Activated CD8-positive, alpha-beta T cell treated with anti-CD3 and anti-CD28 coated beads for 36 hours (primary cell): ENCODE measurements at places on chromosomes 11 and 22. TPM values are rescaled to one million over a fixed set of nuclear protein-coding genes. Genes with fewer than 3 reads are reported as not detected.

DNA sequence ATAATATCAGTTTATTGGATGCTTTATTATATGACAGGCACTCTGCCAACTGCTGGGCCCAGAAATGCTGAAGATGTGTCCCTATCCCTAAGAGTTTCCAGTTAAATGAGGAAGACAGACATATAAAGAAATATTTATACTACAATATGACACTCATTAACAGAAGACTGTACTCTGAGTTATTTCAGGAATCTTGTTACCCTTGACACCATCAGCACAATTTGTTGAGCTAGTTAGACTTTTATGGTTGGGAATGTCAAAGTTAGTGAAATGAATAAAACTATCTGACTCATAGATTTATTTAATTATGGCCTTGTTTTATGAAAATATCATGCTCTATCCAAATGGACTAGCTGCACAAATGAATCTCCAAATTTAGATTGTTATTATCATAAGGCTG is 25.6 kb upstream of the MSANTD4 start:
- peaks cover 6% of the 10 kb centered on the region for H3K27me3 ChIP-seq
- no peaks in the 10 kb centered on the region for H3K36me3 ChIP-seq
- no peak overlapping the region for H3K4me3 ChIP-seq
- no peak for DNase-seq
- H3K27ac ChIP-seq, result no peak overlapping the region
- no peaks in the 10 kb centered on the region for H3K4me1 ChIP-seq

DNA sequence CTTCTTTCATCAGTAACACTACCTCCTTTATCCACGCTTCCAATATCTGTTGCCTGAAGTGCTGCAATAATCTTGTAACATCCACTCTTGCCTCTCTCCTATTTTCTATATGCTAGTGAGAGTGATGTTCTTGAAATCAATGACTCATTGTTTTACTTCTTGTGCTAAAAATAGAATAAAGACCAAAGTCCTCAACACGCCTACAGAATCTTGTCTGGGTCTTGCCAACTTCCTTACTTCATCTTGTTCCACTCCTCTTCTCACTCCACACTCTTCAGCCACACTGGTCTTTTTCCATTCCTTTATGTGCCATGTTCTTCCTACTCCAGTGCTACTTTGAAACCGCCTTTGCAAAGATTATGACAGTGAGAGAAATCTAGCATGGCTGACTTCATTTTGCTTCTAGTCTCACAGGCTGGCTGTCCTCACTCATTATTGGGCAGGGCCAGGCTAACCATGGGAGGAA is 136.4 kb downstream of the CCDC81 start:
- no peaks in the 10 kb centered on the region for H3K4me1 ChIP-seq
- H3K36me3 ChIP-seq, result no peaks in the 10 kb centered on the region
- H3K27ac ChIP-seq, result no peak overlapping the region
- H3K4me3 ChIP-seq, result no peak overlapping the region
- no peaks in the 10 kb centered on the region for H3K27me3 ChIP-seq
- no peak for DNase-seq

DNA sequence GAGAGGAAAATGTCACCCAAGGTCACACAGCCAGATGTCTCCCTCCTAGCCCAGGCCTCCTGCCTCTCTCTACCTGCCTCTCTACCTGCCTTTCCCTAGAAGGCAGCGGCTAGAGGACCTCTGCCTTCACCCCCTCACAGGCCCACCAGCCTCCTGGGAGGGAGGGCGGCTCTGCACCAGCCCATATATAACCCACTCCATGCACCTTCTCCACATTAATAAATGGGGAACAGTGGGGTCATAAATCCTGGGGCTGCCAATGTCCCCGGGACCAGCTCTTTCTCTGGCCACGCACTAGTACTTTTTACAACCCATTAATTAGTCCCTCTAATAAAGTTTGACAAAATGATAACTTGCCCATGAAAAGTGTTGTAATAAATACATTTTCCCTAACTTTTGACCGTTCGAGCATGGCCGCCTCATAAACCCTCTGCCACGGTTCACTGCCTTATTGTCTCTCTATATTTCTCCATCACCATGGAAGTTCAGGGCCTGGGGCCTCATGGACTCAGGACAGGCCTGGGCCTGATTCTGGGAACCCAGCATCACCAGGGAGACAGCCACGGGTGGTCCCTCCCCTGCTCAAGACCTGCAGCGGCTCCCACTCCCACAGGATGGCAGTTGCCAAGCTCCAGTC is 102.1 kb downstream of the MN1 start:
- no peaks in the 10 kb centered on the region for H3K4me1 ChIP-seq
- no peak overlapping the region for H3K27ac ChIP-seq
- no peaks in the 10 kb centered on the region for H3K27me3 ChIP-seq
- no peaks in the 10 kb centered on the region for H3K36me3 ChIP-seq
- H3K4me3 ChIP-seq, result no peak overlapping the region

GRCh38 chr22:43600265-43600664 is 188.5 kb downstream of the MPPED1 start:
- DNase-seq, result no peak
- peaks cover 2% of the 10 kb centered on the region for H3K36me3 ChIP-seq
- H3K27ac ChIP-seq, result no peak overlapping the region
- H3K27me3 ChIP-seq, result peaks cover 4% of the 10 kb centered on the region
- H3K4me3 ChIP-seq, result no peak overlapping the region
- H3K4me1 ChIP-seq, result no peaks in the 10 kb centered on the region

GRCh38 chr11:11173316-11174025 is 179.6 kb downstream of the CSNK2A3 start:
- H3K4me3 ChIP-seq, result no peak overlapping the region
- no peaks in the 10 kb centered on the region for H3K36me3 ChIP-seq
- peaks cover 18% of the 10 kb centered on the region for H3K4me1 ChIP-seq

- H3K36me3 ChIP-seq, result no peaks in the 10 kb centered on the region
- peaks cover 23% of the 10 kb centered on the region for H3K4me1 ChIP-seq
- no peak overlapping the region for H3K4me3 ChIP-seq
Measured at GRCh38 chr22:18114495-18114894, 3.9 kb downstream of the TUBA8 start.

DNA sequence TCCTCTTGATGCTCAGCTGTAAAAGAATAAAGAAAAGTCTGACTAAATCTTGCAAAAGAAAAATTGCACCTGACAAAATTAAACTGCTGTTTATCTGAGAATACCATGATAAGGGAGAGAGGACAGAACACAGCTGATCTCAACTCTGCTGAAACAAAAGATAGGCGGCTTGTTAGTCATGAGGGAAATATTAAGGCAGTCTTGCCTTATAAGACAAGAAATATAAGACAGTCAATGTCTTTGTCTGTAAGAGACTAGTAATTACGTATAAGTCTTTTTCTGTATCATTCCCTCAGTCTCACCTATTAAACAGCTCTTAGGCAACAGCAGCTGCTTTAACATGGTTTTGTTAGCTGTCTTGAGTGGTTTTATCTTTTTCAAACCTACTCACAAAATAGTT is 296.6 kb downstream of the LUZP2 start:
- no peaks in the 10 kb centered on the region for H3K36me3 ChIP-seq
- no peaks in the 10 kb centered on the region for H3K4me1 ChIP-seq
- no peaks in the 10 kb centered on the region for H3K27me3 ChIP-seq
- H3K4me3 ChIP-seq, result no peak overlapping the region

DNA sequence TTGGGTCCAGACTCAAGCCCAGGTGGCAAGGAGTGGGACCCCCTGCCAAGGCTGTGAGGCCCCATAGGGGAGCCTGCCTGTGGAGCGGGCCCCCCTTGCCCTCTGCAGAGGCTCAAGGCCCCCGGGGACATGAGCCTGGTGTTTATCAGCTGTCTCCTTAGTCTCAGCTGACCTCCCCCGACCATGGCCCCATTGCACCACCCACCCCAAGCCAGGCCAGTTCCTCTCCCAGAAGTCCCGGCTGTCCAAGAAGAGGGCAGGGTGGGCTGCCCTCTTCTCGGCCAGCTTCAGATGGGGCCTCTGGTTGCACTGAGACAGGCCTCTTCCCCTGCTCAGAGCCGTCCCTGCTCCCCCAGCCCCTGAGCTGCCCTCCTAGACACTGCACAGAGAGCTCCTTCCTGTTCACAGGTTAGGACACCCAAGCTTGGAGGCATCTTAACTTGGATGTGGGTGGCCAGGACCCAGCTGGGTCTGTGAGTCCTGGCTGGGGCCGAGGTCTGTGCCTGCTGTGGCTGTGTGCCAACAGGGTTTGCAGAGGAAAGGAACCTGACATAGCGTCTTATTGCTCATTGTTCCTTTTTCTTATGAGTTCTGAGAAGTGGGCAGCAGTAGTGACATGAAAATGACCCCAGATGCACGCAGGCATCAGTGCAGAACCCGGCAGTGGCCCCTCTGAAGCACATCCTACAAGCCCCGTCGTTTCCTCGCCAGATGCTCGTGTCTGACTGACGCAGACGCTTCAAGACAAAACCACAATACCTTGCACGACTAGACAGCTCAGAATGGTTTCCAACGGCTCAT is 5.4 kb downstream of the TRABD start:
- H3K27ac ChIP-seq, result peak overlapping the region; percentile 99
- peaks cover 25% of the 10 kb centered on the region for H3K36me3 ChIP-seq
- H3K4me3 ChIP-seq, result peak overlapping the region; percentile 89
- peak; percentile 94 for DNase-seq

GRCh38 chr11:2259897-2260451 is 10.4 kb downstream of the ASCL2 start:
- DNase-seq, result no peak
- H3K4me1 ChIP-seq, result no peaks in the 10 kb centered on the region
- H3K4me3 ChIP-seq, result no peak overlapping the region
- no peaks in the 10 kb centered on the region for H3K36me3 ChIP-seq

DNA sequence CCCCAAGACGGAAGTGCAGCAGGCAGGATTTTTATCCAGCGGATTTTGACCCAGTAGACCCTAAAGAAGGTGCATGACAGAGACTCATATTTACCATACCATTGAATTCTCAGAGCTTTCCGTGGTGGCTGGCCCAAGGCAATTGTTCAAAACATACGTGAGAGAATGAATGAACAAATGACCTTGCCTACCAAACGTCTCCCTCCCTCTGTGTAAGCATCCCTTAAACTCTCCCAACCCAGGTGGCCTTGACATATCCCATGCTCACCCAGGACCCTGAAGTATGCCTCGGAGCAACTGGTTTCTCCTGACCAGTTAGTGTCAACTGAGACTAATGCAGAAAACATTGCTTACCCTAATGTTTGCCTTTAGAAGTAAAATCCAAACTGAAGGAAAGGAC is 154.9 kb downstream of the TEAD1 start:
- H3K36me3 ChIP-seq, result no peaks in the 10 kb centered on the region
- H3K27me3 ChIP-seq, result peaks cover 49% of the 10 kb centered on the region
- H3K4me3 ChIP-seq, result no peak overlapping the region
- H3K4me1 ChIP-seq, result peaks cover 8% of the 10 kb centered on the region
- DNase-seq, result no peak

GRCh38 chr11:99349151-99349673 is 328.5 kb downstream of the CNTN5 start:
- H3K36me3 ChIP-seq, result no peaks in the 10 kb centered on the region
- DNase-seq, result no peak
- H3K27me3 ChIP-seq, result no peaks in the 10 kb centered on the region
- no peaks in the 10 kb centered on the region for H3K4me1 ChIP-seq
- no peak overlapping the region for H3K4me3 ChIP-seq

GRCh38 chr22:22815397-22816170 is 72.0 kb upstream of the IGLL5 start:
- H3K4me3 ChIP-seq, result no peak overlapping the region
- H3K27ac ChIP-seq, result peak overlapping the region; percentile 8
- no peaks in the 10 kb centered on the region for H3K27me3 ChIP-seq
- H3K36me3 ChIP-seq, result no peaks in the 10 kb centered on the region
- no peak for DNase-seq

DNA sequence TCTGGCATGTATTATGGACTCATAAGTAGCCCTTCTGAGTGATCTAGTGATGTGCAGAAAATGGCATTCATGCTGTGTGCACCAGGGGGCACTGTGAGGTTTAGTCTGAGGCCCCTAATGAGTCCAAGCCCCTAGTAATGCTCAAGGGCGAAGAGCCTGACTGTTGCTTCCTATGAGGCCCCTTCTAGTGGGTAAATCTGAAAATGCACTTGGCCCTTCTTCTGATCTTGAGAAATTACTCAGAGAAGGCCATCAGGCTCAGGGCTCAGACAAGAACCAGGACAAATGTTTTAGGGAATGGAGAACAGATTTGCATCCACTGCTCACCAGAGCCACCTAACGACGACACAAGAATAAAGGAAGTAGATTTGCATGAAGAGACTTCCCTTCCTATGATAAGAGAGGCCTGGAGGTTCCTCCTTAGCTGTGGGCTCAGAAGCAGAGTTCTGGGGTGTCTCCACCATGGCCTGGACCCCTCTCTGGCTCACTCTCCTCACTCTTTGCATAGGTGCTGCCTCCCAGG is 75.8 kb downstream of the GGTLC2 start:
- DNase-seq, result peak; percentile 83
- peak overlapping the region; percentile 43 for H3K27ac ChIP-seq
- peaks cover 40% of the 10 kb centered on the region for H3K4me1 ChIP-seq
- H3K27me3 ChIP-seq, result no peaks in the 10 kb centered on the region

DNA sequence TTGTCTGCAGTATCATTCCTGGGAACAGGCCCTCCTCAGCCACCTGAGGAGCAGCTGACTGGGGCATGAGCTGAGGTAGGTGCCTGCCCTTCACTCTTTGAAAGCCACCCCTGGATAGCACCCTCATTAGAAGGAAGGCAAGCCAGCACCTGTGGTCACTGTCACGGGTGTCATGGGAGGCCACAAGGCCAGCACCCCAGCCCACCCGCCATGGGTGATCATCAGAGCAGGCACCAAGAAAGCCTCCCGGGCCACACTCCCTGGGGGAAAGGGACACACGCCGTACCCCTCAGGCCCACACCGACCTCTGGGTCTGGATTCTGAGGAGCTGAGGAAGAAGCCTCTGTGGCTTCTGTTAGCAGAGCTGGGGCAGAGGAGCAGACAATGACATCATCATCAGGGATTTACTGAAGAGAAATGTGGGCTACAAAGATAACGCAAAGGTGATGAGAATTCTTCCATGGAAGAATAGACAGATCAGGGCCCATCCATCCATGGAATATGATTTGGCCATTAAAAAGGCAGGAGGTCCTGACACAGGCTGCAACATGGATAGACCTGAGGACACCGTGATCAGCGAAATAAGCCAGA is 16.7 kb upstream of the NAP1L4 start:
- H3K4me3 ChIP-seq, result no peak overlapping the region
- H3K27me3 ChIP-seq, result no peaks in the 10 kb centered on the region
- peak overlapping the region; percentile 58 for H3K27ac ChIP-seq
- no peak for DNase-seq

GRCh38 chr22:29713156-29713727 is 6.6 kb upstream of the CABP7 start:
- no peaks in the 10 kb centered on the region for H3K4me1 ChIP-seq
- DNase-seq, result no peak
- H3K27me3 ChIP-seq, result peaks cover 18% of the 10 kb centered on the region
- no peak overlapping the region for H3K4me3 ChIP-seq

NLRP10 gene
- not detected for total RNA-seq

POTEH gene
- total RNA-seq, result not detected

PATL1 gene
- total RNA-seq, result 60.6 TPM

FGF19 gene
- total RNA-seq, result not detected

WT1 gene
- not detected for total RNA-seq

OR52L1 gene
- not detected for total RNA-seq
